NCI-H1105 (cell line): ENCODE measurements at places on chromosomes 11 and 22.

- DNase-seq, result no peak
These were observed 5.4 kb downstream of the MUC5B start for GRCh38 chr11:1228101-1228821.

DNA sequence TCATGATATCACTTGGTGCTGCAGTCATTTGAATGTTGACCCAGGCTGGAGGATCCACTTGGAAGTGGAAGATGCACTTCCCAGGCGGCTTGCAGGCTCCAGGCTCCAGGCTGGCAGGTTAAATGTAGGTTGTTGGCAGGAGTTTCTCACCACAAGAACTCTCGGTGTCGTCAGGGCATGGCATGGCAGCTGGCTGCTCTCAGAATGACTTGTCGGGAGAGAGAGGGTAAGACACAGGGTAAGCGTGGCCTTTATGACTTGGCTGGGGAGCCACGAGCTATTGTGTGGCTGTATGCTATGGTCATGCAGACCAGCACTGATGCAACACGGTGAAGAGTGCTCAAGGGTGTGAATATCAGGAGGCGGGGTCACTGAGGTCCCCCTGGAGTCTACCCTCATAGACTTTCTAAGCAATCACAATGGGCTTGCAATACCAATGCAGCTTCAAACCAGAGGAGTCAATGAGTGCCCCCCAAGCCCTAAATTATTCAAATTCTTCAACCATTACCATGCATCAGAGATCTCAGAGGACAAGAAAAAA lies 1027.7 kb downstream of the OPCML start:
- no peak for DNase-seq

- no peak for DNase-seq
These were observed 247.1 kb downstream of the C11orf87 start for GRCh38 chr11:109668973-109669634.

GRCh38 chr22:32336121-32336603 lies 21.5 kb upstream of the RFPL3 start:
- no peak for DNase-seq

- DNase-seq, result no peak
These were observed 120.5 kb downstream of the CACNA1I start for GRCh38 chr22:39690881-39691605.

DNA sequence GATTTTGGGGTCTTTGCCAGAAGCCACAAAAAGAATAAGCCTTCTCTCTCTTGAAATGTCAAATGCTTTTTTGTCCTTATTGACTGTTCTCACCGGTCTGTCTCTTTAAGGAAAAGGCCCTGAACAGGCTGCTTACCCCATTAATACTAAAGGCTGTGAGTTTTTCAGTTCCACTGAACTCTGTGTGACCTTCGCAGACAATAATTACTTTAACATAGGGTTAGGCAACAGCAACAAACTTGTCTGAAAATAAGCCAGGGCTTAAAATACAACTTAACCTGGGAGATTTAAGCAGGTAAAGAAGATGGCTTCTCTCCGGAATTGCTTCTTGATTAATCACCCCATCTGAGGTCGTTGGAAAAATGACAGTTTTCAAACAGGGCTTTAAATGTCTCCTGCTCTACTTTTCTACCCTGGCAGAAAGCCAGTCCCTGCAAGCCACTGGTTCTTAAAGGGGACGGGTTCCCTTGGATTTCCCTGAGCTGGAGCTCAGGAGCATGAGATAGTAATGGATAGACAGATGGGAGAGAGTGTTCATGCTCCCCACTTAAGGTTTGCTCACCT lies 69.4 kb downstream of the ARL14EP start:
- no peak for DNase-seq

DNA sequence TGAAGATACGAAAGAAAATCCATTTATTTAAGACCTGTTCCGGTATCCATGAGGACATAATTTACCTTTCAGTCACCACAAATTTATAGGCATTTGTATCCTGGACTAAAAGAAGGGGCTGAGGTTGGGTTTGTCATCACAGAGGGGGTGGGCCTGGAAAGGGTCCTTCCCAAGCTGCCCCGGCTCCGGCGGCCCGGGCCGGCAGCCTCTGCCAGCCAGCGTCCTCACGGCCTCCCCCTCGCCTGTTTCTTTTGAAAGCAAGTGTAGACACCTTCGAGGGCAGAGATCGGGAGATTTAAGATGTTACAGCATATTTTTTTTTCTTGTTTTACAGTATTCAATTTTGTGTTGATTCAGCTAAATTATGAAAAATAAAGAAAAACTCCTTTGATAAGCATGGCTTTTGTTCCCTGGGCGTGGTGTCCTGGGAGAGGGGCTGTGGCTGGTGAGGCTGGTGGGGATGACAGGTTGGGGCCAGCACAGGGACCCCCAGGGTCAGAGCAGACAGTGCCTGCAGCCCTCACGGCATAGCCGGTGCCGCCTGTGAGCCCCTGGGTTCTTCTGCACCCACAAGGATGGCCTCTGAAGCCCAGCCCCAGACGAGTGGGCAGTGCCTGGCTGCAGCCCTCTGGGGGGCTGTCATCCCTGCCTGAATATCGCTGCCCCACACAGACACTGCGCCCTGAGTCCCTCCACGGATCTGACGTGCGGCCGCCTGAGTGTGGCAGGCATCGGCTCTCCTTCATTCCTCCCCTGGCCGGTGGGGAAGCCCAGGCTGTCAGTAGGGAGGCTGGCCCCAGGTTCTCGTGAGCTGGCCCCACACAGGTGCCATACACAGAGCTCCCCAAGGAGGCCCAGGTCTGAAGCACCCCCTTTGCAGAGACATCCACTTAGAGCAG lies 1075.9 kb downstream of the BRD1 start:
- DNase-seq, result no peak

- DNase-seq, result no peak
These were observed 117.6 kb downstream of the PHF21B start for GRCh38 chr22:44892243-44892642.

DNA sequence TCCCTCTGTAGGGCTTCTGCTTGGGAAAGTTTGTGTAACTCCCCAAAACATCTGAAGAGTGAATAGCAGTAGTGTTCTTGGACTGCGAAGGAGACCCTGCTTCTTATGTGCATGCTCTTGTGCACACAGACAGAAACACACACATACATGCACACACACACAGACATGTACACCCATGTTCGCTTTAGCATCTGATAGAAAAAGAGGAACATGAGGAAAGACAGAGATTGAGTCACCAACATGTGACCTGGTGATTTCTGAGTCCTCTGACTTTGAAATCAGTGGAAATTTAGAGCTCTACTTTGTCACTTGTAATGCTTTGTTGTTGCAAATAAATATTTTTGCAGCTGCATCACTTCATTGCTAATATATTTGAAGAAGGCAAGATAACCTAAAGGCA lies 23.8 kb downstream of the CD44 start:
- DNase-seq, result no peak

GRCh38 chr11:41284354-41284753 lies 175.1 kb downstream of the LRRC4C start:
- no peak for DNase-seq

GRCh38 chr11:76626266-76626665 lies 44.3 kb downstream of the LRRC32 start:
- no peak for DNase-seq

- peak; percentile 90 for DNase-seq
These were observed at the start of gene CUL5 for GRCh38 chr11:108008656-108009496. Gene CUL5, plus strand, starts transcription at chr11:108008898. Its CDS starts 451 bp downstream, at chr11:108009349.

DNA sequence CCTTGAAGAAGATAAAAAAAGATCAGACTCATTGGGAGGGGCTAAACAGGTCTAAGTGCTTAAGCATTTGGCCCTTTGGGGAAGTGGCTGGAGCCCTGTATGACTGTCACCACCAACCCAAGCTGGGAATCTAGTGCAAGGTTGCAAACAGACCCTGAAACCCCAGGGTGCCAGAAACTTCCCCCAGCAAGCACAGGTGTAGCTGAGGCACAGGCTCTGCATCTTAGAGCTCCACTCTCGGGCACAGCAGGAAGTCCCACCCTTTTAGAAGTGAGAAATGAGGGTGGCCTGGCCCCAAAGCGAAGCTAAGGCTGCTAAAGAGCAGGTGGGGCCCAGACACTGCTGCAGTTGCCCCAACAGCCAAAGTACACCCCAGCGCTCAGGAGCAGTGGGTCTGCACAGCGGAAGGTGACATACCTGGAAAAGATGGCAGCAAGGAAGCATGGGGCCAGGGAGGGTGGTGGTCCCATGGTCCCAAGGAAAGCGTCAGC lies 5.8 kb upstream of the KDM2A start:
- DNase-seq, result no peak

- no peak for DNase-seq
These were observed 121.5 kb upstream of the B3GAT1 start for GRCh38 chr11:134533511-134533910.

DNA sequence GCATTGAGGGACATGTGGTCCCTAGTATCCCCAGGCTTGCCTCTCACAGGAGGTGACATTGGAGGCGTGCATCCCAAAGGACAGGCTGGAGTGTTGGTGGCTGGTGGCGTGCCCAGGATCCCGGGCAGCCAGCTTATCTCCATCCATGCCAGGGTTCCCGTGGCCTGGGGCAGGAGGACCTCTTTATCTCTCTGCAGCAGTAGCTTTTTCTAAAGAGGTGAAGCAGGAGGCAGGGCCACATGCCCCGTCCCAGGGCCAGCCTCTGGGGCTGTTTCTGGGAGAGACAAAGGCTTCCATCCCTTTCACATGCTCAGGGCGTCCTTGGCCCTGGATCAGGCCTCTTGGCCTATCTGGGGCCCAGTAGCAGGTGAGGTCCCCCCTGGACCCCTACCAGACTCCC lies 19.7 kb downstream of the PARVG start:
- no peak for DNase-seq

- no peak for DNase-seq
These were observed 9.0 kb downstream of the DGAT2 start for GRCh38 chr11:75777461-75778110.
